Spleen (tissue), 13 donors: ENCODE measurements at places on chromosomes 2 and 18. TPM values are rescaled to one million over a fixed set of nuclear protein-coding genes. Genes with fewer than 3 reads are reported as not detected.

The TUBA3E gene
- not detected for total RNA-seq

The KIAA2012 gene
- not detected for total RNA-seq

The INO80D gene
- 38.7 TPM for total RNA-seq

The C2orf15 gene
- 1.2 TPM for total RNA-seq

The FEV gene
- not detected for total RNA-seq

The SPC25 gene
- 2.1 TPM for total RNA-seq

GRCh38 chr18:13039806-13040205 lies 48.6 kb downstream of the CEP192 start:
- H3K4me3 ChIP-seq = no peak overlapping the region
- H3K27ac ChIP-seq = no peak overlapping the region
- no peak for DNase-seq
- no peaks in the 10 kb centered on the region for H3K27me3 ChIP-seq
- no peaks in the 10 kb centered on the region for H3K4me1 ChIP-seq
- H3K36me3 ChIP-seq = peaks cover 82% of the 10 kb centered on the region

DNA sequence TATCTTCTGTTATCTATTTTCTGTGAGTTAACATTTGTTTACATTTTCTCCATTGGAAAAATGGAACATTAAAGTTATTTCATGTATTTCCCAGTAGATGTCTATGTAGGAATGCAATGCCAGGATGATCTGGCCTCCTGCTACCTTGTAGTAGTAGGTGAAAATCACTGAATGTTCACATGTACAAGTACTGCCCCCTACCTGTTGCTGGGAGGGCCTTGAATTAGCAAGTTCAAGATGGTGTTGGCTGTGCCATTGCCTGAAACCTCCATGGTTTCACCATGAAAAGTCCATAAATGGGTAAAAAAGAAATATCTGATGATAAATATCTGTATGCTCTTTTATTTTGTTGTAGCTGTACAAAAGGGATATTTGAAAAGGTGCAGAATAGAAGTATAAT lies 30.7 kb downstream of the XRCC5 start:
- H3K27ac ChIP-seq = no peak overlapping the region
- H3K4me1 ChIP-seq = no peaks in the 10 kb centered on the region
- H3K4me3 ChIP-seq = no peak overlapping the region
- DNase-seq = no peak
- H3K27me3 ChIP-seq = no peaks in the 10 kb centered on the region
- peaks cover 93% of the 10 kb centered on the region for H3K36me3 ChIP-seq

DNA sequence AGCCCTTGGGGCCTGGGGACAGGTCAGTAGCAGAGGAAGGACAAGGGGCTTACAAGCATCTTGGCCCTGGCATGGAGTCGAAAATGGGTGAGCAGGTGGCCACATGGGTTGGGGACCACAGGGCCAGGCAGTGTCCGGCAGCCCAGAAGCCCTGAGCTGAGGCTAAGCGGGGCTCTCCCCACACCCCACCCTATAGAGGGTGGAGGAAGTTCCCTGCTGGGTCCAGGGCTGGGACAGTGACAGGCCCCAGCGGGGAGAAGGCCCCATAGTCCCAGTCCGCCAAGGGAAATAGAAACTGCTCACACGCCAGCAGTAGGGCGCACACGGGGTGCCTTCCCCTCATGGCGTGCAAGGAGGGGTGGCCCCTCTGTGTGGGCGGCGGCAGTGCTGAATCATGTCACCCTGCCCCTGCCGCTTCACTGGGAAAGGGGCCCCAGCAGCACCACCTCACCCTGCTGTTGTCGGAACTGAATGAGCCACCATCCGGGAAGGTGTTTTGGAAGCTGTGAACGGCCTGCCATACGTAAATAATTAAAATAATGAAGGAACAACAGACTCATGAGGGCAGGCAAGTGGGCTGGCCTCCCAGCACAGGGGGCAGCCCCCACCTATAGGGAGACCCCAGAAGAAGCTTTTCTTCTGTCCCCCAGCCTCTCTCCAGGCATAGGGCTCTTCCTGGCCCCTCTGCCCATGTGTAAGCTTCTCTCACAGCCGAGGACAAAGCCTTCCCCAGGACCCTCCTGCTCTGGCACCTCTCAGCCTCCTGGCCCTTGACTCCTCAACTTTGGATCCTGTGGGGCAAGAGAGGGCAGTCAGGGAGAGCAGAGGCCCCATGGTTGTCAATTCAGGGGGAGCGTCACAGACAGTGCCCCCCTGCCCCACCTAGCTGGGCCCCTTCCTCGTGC lies 12.7 kb upstream of the DUSP2 start:
- peak; percentile 90 for DNase-seq
- no peak overlapping the region for H3K4me3 ChIP-seq
- no peaks in the 10 kb centered on the region for H3K27me3 ChIP-seq
- H3K27ac ChIP-seq = peak overlapping the region; percentile 65

- H3K36me3 ChIP-seq = no peaks in the 10 kb centered on the region
- H3K4me1 ChIP-seq = no peaks in the 10 kb centered on the region
- H3K27me3 ChIP-seq = no peaks in the 10 kb centered on the region
These were observed 236.0 kb upstream of the SPHKAP start for GRCh38 chr2:228417526-228417925.

DNA sequence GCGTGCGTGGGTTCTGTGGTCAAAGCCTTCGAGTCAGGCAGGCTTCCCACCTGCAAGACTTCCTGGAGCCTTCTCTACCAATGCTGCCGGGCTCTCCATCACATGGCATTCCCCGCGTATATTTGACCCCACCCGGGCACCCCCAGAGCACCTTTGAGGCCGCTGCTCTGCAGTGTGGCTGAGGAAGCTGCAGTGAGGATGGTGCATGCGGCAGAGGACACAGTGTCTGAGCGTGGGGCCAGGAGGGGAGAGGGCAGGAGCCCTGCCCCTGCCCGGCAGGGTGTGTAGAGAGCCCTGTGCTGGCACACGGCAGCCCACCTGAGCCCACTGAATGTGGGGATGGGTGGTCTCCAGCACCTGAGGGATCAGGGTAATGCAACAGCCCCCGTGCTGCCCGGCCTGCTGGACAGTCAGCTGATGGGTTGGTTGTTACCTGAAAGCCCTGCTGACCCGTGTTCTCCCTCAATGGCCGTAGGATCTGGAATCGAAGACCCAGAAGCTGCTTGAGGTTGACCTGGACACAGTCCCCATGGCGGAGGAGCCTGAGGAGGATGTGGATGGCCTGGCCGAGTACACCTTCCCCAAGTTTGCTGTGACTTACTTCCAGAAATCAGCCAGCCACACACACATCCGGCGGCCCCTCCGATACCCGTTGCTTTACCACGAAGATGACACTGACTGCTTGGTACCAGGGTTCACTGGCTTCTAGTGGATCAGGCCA lies 36.8 kb upstream of the GPR17 start:
- no peaks in the 10 kb centered on the region for H3K27me3 ChIP-seq
- DNase-seq = peak; percentile 53
- no peak overlapping the region for H3K4me3 ChIP-seq
